ENCODE measurements at places on chromosomes 6 and 20.

- DNase-seq = no peak
These were observed 417.5 kb downstream of the EYS start for GRCh38 chr6:65289491-65289890.

GRCh38 chr6:159754959-159755914, 6.6 kb upstream of the ACAT2 start:
- DNase-seq = no peak

GRCh38 chr6:161301338-161301737, 27.5 kb upstream of the AGPAT4 start:
- no peak for DNase-seq

- DNase-seq = no peak
These were observed 699.0 kb downstream of the KHDRBS2 start for GRCh38 chr6:61586934-61587537.

Data from activated T-cell treated with anti-CD3 and anti-CD28 coated beads for 1 hour (primary cell).